ENCODE measurements at places on chromosomes 3 and 15.
A peak's percentile ranks its signal among the peaks of the same experiment; 100 is the strongest.

DNA sequence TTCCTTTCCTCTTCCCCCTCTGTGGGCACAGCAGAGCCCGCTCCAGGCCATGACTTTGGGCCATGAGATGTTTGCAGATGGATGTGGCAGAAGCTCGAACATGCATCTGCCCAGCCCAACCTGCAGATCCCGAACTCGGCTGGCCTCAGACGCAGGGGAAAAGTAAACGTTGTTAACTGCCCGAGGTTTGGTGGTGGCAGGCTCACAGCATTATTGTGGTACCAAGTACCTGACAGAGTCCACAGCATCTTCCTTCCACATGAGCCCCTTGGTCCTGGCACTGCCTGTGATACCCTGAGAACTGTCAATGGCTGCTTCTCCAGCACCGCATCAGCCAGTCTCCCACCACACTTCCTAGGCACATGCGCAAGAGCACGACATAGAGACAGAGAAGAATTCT, 424.3 kb downstream of the OCA2 start:
- DNase-seq = no peak

DNA sequence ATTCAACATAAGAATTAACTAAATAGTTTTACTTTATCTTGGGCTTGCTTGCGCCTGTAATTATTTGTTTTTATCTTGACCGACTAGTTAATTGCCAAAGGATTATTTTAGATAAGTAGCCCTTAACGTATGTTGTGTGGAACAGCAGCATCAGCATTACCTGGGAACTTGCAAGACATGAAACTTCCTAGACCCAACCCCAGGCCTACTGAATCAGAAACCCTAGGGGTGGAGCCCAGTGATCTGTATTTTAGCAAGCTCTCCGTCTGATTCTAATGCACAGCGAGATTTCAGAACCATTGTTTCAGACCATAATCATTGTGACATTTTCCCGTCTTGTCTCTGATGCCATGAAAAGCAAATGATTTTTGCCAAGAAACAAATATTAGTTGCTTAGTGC, 31.1 kb downstream of the FILIP1L start:
- no peak for DNase-seq

GRCh38 chr3:47491777-47492176, 16.0 kb upstream of the SCAP start:
- DNase-seq = no peak

DNA sequence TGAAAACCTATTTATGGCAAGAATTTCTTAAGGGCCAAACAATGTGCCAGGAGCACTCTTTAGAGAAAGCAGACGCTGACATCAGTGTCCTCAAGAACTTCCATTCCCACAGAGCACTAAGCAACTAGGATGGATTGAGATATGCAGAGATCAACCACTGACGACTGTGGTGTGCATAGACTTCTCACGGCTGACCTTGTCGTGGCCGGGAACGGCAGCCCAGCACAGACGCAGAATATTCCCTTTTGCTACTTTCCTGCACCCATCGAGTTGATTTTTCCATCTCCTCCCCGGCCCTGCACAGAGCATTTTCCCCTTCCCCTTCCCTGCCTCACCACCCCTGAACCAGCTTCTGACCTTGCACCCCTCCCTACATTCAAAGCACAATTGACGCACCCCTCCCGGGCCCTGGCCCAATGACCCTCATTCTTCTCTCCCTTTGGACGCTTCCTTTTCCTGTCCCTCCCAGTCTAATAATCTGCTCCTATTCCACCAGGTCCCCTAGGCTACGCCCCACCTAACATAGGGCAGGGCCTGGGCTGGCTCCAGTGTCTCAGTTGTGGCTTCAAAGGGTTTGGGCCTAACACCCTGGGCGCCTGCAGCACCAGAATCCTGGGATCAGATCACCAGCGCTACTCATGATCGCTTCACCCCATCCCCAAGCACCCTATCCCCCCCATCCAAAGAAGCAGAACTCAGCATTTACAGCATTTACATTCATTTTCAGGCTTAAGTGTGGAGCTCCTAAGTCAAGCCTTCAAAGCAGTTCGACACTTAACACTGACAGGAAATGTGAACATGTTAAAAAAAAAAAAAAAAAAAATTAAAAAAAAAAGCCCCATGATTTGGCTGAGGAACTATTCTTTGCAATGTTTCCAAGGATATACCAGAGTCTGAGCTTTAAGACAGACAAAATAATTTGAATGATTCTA, 151.2 kb downstream of the FOXP1 start:
- DNase-seq = no peak

DNA sequence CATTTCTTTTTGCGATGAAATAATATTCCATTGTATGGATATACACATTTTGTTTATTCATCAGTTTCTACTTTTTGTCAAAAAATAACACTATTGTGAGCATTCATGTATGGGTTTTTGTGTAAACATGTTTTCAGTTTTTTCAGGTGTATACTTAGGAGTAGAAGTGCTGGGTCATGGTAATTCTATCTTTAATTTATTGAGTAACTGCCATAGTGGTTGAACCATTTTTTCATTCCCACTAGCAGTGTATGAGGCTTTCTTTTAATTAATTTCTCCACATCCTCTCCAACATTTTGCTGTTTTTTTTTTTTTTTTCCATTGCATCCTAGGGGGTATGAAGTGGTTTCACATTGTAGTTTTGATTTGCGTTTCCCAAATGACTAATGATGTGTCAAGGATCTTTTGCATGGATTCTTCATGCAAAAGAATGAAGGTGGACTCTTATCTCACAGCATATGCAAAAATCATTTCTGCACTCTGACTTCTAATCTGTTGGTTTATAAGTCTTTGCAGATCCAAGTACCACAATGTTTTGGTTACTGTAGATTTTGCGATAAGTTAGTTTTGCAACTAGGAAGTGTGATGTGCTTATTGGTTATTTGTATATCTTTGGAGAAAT, 12.6 kb downstream of the ATP2C1 start:
- DNase-seq = peak; percentile 54

GRCh38 chr3:195847055-195847950, 35.6 kb upstream of the MUC4 start:
- peak; percentile 57 for DNase-seq

- no peak for DNase-seq
Measured at GRCh38 chr3:147400999-147401398, 5.3 kb downstream of the ZIC4 start.

- DNase-seq = peak; percentile 55
Measured at GRCh38 chr3:29555590-29555989, 274.7 kb downstream of the RBMS3 start.

DNA sequence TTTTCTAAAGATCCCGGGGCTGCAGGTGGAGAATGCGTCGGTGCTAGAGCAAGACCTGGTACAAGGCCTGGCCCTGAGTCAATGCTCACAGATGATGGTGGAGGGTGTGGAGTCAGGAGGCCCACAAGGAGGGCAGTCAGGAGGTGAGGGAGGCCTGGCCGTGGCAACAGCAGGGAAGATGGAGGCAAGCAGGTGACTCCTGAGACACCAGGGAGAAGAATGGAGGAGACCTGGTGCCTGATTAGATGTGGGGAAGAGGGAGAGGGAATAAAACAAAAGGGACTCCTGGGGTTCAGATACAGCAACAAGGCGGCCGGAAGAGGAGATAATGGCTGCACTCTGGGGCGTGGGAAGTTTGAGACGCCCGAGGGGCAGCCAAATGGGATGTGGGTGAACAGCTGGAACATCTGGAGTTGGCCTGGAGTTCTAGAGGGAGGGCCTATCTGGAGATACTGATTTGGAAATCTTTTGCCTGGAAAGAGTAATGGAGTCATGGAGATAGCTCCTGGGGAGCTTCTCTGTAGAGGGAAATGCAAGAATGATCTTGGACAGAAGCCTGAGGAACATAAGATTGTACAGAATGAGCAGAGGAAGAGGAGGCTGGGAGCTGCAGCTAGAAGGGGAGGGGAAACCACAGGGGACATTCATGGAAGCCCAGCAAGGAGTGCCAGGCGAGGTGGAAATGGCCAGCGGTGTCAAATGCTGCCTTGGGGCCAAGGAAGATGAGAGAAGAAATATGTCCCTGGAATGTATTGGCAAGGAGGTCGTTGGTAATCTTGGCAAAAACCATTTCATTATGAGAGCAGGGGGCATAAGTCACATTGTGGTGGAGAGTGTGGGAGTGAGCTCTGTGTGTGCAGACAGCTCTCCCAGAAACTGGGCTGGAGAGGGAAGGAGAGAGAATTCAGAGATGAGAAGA, 67.5 kb upstream of the CORO2B start:
- DNase-seq = peak; percentile 84

GRCh38 chr15:51085764-51086163, 8.9 kb downstream of the TNFAIP8L3 start:
- peak; percentile 65 for DNase-seq

GRCh38 chr3:117444175-117444574, 734.6 kb downstream of the TUSC7 start:
- DNase-seq = no peak

DNA sequence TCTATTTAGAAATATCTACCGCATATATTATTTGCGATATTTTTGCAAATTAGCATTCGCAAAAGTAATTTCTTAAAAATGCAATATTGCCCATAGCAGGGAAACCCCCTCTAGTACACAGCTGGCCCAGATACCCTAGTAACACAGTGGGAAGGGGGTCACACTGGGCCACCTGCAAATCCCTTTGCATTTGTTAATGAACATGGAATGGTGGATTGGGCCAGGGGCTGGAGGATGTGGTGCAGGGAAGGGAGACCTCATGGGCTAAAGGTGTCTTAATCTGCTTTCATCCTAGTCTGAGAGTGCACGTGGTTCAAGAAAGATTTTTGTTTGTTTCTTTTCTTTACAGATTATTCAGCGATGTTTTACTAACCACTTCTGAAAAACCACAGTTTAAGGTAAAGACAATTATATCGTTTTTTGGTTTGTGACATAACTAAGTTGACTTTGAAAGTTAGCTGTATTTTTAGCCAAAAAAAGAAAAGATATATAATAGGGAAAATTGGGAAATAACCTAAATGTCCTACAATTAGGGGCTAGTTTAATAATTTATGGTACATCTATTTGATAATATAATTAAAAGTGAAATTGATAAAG, 30.0 kb downstream of the PDHB start:
- DNase-seq = no peak

DNA sequence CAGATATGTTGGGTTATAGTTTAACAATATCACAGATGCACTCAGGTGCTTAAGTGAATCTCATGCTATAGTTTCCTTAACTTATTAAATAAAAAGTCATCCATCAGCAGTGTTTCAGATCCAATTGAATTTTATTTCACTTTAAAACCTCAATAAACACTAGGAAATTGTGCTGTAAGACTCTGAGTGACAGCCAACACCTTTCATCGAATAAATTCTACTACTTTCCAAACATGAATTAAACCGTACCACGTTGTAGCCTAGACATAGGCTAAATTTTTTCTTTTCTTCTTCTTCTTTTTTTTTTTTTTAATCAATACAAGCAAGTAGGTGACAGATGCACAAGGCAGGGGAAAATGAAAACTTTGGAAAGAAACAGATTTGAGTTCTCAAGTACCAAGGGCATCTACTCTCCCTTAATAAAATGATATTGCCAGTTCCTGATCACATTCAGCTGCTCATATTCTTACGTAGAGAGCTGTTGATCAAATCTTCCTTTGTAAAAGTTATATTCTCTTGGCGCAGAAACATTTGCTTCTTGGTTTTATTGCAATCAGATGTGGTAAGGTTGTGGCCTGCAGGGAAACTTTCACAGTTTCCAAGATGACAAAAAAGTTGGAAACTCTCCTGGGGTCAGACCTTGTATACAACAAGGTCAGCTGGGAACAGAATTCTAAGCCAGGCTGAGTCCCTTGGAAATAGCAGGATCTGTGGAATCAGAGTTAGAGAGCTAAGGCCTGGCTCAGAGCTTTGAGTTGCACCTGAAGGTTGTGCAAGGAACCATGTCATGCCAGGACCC, 147.7 kb downstream of the CD47 start:
- DNase-seq = no peak

- no peak for DNase-seq
Measured at GRCh38 chr15:51828621-51829375, 655 bp upstream of the TMOD3 start.

GRCh38 chr3:196590279-196590678, 21.8 kb downstream of the FBXO45 start:
- no peak for DNase-seq

DNA sequence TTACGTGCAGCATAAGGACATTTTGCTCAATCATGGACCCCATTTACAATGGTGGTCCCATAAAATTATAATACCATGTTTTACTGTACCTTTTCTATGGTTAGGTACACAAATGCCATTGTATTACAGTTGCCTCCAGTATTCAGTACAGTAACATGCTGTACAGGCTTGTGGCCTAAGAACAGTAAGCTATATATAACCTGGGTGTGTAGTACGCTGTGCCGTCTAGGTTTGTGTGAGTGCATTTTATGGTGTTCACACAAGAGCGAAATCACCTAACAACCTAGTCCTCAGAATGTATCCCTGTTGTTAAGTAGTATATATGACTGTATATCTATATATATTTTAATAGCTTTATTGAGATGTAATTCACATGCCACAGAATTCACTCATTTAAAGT, 12.5 kb downstream of the ASB7 start:
- DNase-seq = no peak

GRCh38 chr15:37765786-37766185, 168.7 kb upstream of the TMCO5A start:
- peak; percentile 43 for DNase-seq

DNA sequence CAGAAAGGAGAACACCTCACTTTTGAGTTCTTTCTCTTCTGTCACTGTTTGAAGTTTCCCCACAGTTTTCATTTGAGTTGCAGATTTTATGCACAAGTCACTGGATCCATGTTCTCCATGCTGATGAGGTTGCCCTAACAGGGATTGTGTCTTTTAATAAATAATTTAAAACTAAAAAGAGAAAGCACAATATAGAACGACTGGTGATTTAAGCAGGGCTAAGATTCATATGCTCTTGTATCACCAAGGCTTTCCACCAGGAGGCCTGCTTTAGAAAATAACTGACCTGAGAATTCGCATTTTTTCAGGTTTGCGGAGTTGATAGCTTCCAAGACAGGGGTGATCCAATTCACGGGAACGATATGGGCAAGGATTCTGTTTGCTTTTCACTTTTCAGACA, 252.0 kb upstream of the VEPH1 start:
- DNase-seq = peak; percentile 17

GRCh38 chr3:197513953-197514785, 41.6 kb downstream of the BDH1 start:
- DNase-seq = no peak

- no peak for DNase-seq
Measured at GRCh38 chr3:113261626-113262303, 50.4 kb downstream of the BOC start.

All from choroid plexus epithelial cell (primary cell).